ENCODE measurements at places on chromosomes 11 and 22. TPM values are rescaled to one million over a fixed set of nuclear protein-coding genes. Genes with fewer than 3 reads are reported as not detected.

Gene PHLDA2
- total RNA-seq: 8.3 TPM

Gene CELSR1
- 0.36 TPM for total RNA-seq

Gene GRM5
- 0.02 TPM for total RNA-seq

Gene CDCA5
- 111 TPM for total RNA-seq

DNA sequence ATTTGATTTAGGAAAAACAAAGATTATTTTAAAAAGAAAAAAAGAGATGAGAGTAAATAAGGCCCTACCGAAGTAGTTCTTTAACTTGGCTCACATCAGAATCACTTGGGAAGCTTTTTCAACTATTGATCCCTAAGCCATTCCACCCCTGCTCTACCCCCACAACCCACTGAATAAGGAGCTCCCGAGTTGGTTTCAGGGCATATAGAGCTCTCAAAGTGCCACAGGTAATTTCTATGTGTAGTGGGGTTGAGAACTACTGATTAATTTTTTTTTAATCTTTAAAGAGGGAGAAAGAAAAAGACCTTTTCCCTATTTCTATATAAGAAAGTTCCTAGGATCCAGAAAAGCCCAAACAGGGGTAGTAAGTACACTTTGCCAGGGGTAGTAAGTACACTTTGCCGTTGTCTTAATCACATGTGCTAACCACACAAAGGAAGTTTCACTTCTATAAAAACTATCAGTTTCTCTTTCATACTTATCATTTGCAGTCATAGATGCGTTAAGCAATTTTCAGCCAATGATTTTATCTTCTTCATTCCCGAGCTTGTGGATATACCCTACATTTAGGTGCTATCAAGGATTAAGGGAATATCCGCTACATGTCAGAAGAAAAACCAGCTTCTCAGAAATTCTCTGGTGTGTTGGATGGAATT lies 108.4 kb upstream of the ZC3H12C start:
- DNase-seq: no peak

DNA sequence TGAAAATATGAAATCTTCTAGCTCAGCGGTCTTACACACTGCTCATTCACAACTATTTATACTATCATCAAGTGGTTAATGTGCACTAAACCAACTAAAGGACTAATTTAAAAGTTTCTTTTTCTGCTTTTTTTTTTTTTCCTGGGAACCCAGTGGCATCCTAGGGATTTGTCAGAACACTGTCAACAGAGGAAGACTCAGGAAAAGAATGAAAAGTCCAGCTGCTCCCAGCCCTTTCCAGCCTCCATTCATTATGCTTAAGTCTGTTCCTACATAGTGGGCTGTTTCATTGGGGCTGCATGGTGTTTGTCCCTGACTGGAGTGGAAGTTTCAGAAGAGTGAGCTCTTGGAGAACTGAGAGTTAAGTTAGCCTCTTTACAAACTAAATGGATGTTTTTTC lies 391.1 kb downstream of the AASDHPPT start:
- DNase-seq: no peak

GRCh38 chr11:115636753-115637527 lies 132.7 kb upstream of the CADM1 start:
- no peak for DNase-seq
